KG1 (cell line): ENCODE measurements at places on chromosomes 4 and X.

DNA sequence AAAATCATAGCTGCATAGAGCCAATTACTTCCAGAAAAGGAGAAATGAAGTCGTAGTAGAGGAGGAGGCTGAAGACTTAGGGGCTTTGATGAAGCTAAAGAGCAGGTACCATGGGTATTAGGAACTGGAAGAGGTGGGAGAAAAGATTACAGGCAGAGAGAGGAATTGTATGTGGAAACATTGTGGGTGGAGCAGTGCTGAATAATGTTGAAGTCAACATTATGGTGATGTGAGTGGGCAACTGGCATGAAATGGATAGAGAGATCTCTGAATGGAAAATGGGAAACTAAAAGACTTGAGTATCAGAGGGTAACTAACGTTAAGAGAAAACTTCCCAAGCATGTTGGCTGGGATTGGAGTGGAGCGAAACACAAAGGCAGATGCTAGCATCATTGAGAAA, 92.5 kb downstream of the AREG start:
- no peak for DNase-seq

- DNase-seq: no peak
Observed at GRCh38 chr4:163815776-163816175, 321.3 kb downstream of the TMA16 start.

DNA sequence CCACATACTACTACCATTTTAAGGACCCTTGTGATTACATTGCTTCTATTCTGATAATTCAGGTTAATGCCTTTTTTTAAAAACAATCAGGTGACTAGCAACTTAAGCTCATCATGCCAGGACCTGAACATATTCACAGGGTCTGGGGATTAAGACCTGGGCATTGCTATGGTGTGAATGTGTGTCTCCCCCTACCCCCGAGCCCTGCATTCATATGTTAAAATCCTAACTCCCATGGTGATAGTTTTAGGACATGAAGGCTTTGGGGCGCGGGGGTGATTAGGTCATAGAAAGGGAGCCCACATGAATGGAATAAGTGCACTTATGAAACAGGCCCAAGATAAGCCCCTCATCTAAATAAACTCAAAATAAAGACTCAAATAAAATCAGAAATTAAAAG, 734.4 kb upstream of the PABPC4L start:
- no peak for DNase-seq

DNA sequence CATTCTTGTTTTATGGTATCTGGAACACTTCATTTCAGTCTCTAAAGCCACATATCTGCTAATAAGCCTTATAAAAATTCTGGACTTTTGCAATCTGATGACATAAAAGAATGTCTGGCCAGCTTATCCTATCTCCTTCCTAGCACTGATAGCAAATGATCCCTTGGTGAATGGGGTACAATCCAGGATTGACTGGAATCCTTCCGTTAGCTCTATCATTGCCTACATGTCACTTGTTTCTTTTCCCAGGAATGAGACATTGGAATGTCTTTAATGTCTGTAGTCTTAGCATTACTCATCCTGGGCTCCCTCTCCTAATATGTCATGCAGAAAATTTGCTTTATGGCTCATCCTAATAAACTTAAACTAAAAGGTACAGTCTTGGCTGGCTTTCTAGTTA, 14.8 kb upstream of the PABPC4L start:
- no peak for DNase-seq

- no peak for DNase-seq
Observed at GRCh38 chrX:3295731-3296130, 50.7 kb downstream of the MXRA5 start.

DNA sequence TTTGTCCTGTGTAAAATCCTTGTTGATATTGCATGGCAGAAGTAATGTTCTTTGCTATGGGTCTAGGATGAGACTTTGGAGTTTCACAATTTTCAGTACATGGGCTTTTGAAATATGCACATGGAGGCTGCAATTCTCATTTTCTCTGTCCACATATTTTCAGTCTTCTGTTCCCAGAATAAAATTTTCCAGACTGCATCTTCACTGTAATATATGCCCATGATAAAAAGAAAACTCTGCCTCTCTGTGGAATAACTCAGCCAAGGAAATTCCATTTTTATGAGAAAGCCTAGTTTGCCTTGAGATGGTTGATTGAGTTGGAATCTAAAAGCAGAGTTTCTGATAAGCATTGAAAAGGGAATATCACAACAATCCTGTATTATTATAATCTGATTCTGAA, 601.4 kb upstream of the AADAT start:
- DNase-seq: no peak

GRCh38 chr4:112857461-112857860, 192.0 kb upstream of the ANK2 start:
- DNase-seq: no peak

DNA sequence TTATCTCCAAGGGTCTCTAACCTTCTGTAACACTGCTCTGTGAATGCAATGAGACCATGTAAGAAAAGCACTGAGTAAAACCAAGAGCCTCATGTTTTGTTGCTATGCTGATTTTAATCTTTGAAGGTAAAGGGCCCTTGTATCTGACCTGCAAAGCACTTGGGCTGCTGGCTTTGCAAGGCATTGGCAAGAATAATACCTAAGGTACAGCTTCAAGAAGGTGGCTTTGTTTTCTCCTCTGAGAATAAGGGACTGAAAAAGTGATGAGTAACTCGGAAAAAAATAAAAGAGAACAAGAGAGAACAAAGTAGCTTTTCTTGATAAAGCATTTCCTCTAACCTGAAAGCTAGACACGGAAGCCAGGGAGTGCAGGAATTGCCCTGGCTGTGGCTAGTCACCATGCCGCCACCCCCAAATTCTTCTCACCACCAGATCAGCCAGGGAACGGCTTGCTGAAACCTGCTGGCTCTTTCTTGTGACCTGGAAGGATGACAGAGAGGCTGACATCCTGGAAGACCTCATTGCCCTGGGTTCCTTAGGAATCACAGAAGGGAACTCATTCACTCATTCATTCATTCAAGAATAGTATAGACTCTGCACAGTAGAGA, 41.8 kb upstream of the HS3ST1 start:
- no peak for DNase-seq

- DNase-seq: no peak
Observed at GRCh38 chr4:723751-724530, 18.3 kb downstream of the PCGF3 start.

- no peak for DNase-seq
Observed at GRCh38 chrX:150569155-150569477, 695 bp downstream of the MTM1 start.
